Activated CD4-positive, alpha-beta T cell treated with anti-CD3 and anti-CD28 coated beads, Interleukin-2, Interleukin-4, amounts not matched to agents 100 ng/mL and 50 ng/mL, durations not matched to agents 16 hours and 8 hours (primary cell): ENCODE measurements at places on chromosomes 2 and 18.

- no peak for DNase-seq
These were observed 296.2 kb upstream of the ZC3H15 start for GRCh38 chr2:186189816-186190215.

DNA sequence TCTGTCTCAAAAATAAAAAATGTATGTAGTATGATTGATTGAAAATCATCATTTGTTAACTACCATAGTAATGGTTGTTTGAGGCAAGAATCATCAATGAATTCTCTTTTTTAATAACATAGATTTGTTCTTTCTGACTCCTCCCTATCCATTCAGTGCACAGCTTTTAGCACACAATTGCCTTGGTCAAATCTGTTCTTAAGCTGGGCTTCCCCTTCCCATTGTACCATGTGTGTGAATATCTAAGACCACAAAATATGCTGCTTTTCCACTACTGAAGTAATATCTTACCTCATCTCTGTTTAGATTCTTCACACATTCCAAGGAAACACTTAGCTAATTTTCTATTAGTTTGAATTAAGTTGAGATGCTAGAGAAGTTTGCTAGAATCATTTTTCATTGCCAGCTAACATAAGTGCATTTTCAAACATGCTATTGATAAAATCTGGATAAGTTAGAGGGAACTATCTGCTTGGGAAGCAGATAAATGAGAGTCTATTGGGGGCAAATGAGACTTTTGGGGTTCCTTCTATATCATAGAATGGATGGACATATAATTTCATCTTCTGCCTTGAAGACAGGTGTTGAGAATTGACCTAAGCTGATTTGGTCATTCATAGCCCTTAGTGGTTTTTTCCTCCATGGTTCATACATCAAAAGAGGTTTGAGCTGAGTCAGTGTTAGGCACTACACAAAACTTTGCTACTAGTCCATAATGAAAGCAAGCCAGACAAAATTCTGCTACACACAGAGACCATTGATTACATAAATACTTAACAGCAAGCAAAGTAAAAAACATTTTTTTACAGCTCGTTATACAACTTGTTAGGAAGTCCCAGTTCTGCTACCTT lies 231.9 kb downstream of the PLCL1 start:
- no peak for DNase-seq

DNA sequence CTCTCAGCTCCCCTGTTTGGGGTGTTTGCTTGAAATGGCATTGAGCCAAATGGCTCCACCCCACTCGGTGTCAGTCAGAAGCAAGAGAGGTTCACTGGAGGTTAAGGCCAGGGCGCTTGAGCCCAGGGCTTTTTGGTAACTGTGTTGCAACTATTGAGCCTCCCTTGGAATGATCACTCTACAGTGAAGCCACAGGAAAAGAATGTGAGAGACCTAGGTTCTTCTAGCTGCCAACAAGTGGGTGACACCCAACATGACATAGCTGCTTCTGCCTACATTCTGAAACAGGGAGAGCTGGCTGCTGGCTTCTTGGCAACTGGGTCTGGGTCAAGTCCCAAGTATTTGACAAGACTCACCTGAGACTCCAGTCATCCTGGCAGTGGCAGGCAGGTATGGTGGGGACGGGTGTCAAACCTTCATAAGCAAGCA lies 7.1 kb upstream of the GRHL1 start:
- no peak for DNase-seq

DNA sequence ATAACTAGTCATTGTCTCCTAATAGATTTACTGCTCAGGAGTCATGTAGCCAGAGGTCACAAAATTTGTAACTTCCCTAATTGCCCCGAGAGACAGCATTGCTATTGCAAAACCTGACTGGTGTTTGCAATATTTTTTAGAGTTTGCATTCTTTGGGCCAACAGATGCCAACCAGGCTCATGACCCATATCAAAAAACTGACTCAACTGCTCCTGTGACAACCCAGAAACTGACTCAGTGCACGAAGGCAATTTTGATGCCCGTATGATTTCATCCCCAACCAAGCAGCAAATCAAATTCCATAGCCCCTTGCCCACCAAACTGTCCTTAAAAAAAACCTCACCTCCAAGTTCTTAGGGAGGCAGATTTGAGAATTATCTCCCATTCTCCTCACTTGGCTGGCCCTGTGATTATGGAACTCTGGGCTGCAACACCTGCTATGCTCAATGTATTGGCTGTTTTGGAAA lies 951.3 kb downstream of the TSN start:
- no peak for DNase-seq

- peak; percentile 60 for DNase-seq
These were observed 71.5 kb upstream of the TTC39C start for GRCh38 chr18:23943104-23943503.

GRCh38 chr2:187710791-187711521 lies 156.7 kb upstream of the TFPI start:
- no peak for DNase-seq

DNA sequence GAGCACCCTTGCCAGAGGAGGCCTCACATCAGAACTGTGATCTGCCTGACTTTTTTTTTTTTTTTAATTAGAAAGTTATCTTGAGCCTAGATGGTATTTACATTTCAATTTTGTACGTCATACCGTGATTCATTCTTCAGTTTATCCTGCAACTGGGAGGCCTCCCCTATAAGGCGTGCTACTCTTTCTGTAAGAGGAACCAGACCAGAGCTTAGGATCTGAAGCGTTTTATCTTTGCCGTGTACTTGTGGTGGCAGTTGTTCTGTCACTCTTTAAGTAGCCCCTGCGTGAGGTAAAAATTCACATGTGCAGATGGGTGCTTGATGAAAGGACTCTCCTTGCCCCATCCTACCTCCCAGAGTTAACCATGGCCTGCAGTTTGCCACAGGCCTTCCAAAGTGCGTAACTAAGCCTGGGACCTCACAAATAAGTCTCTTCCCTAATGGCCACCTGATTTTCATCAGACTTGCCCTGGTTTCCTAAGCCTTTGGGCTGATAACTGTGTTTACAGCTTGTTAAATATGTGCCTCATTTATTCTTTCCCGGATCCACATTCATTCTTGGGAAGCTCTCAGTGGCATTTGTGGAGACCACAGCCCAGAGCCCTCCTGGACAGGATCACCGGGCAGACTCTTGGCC lies 96.0 kb downstream of the MTCL1 start:
- DNase-seq = no peak
